Cortex of kidney (tissue), 1 donor: ENCODE measurements at places on chromosomes 7 and 10.

DNA sequence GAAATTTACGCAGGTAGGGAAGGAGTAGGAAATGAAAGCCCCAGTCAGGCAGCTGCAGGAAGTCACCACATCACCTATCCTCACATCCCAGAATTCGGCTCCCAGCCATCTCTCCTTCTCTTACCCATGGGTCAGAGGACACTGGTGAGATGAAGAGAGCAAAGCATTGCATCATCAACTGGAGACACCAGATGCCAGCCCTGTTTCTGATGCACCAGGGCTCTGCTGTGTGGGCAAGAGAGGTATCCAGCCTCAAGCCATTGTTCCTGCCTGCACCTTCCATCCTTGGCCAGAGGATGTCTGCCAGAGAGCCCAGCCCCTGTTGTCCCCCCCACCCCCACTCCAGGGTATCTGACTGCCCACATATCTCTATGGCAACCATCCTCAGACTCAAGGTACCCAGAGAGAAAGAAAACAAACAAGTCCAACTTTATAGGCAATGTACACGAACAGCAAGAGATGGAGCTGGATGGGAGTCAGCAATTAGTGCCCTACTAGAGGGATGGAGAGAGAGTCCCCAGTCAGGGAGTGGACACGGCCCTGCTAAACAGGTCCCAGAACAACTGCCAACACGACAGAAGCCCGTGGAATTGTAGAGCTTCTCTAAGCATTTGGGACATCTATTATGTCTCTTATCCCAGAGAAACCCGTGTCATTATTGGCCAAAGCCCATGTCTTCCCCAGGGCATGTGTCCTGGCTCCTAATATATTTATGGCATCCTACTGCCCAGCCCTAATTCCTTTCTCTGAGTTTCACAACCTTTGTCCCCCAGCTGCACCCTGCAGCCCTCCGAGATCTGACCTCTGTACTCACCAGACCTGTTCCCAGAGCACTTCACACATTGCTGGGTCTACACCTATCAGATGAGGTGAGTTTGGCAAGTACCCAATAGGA, 2.8 kb downstream of the CAMK2G start:
- no peak for DNase-seq

DNA sequence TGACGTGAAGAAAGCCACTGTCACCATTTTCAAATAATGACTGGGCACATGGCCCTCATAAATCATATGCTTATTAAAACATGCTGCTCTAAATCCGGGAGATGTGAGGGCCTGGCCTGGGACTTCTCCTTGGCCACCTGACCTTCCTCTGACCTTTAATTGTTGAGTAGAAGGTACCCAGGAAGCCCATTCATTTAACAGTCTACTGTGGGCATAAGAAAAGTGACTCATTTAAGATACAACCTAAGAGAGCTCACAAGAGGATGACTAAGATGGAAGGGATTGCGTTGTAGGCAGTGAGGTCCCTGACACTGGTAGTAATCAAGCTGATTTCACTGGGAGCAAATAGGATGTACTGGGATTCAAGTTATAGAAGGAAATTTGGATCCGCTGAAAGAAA, 203.4 kb upstream of the GPR26 start:
- no peak for DNase-seq

GRCh38 chr10:80415734-80416478, 7.6 kb downstream of the PRXL2A start:
- DNase-seq = no peak

DNA sequence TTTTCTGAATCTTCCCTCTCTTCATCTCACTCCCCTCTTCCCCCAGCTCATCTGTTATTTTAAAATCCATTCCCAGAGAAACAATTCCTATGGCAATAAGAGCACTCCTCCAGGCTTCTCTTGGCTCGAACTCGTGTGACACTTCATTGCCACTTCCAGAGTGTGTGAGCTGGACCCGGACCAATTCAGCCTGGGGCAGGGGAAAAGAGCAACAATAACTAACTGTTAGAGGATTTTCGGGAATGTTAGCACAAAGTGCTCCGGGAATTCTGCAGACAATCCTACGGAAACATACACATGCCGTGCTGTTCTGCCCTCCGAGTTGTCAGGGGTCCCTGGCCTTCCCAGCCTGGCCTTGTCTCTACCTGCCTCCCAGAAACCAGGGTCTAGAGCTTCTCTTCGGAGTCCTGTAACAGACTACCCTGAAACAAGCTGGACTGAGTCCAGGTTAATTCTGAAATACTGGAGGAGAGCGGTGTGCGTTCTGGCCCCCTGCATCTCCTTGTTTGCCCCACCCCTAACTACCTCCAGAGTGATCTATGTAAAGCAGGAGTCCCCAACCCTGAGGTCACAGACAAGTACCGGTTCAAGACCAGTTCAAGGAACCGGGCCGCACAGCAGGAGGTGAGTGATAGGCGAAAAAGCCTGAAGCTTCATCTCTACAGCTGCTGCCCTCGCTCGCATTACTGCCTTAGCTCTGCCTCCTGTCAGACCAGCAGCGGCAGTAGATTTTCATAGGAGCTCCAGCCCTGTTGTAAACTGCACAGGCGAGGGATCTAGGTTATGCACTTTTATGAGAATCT, 11.3 kb downstream of the COL26A1 start:
- DNase-seq = no peak

GRCh38 chr7:79436378-79436777, 17.1 kb downstream of the MAGI2 start:
- DNase-seq = no peak
